Cerebellum (tissue), 4 donors: ENCODE measurements at places on chromosomes 7 and 10. TPM values are rescaled to one million over a fixed set of nuclear protein-coding genes. Genes with fewer than 3 reads are reported as not detected.

The EIF5AL1 gene
- 0.09 TPM for total RNA-seq

The IGF2BP3 gene
- 52.7 TPM for total RNA-seq

The GDF10 gene
- total RNA-seq: 13.6 TPM

The SUN3 gene
- total RNA-seq: 0.36 TPM

The MYH16 gene
- total RNA-seq: not detected
